ENCODE measurements at places on chromosomes 1 and 21.
A peak's percentile ranks its signal among the peaks of the same experiment; 100 is the strongest.

DNA sequence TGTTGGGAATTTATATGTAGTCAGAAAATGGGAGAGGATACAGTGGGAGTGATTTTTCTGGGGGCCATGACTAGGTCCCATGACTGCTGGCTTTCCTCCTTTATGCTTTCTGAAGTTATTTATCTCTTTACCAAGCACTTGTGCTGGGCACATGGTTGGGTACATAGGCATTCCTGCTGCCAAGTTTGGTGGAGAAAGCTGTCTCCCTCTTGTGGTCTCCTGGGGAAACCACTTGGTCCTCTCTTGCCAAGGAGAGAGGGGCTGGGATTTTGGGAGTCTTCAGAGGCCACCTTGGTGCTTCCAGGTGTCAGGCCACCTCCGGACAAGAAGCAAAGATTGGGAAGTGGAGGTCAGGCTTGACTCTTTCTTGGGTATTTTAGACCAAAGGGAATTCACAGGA, 120.2 kb upstream of the KCNE2 start:
- no peak for DNase-seq

DNA sequence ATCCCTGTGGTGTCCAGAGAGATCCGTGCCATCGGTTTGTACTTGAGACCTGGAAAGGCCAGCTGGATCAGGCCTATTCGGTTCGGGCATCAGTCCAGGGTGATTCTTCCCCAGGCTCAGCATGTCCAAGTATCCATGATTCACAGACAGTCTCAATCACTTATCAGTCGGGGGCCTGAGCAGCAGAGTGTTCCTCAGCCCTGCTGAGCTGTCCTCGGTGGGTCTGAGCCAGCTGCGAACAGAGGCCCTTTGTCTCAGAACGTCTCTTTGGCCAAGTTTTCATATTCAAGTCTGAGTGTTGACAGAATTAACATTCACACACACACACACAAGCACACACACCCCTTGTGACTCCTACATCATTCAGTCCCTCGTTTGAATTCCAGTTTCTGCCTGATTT, 33.4 kb upstream of the OSBPL9 start:
- DNase-seq, result peak; percentile 93

DNA sequence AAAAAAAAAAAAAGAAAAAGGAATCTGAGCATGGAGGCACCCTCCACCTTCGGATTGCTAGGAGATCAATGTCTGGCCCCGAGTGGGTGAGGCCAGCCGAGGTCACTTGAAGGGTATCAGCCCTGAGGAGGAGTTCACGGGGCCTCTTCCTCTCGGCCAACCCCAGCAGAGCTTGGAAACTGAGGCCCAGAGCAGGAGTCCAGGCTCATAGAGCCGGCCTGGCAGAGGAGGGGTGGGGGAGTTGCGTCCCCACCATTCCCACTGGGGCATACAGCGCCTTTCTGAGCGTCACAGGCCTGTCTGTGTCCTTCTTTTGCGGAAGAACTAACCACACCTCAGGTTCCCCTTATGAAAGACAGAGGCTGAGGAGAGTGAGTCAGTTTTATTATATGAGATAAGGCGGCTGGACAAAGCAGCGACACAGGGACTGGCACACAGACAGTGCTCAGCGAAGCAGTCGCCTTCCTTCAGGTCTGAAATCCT, 17.1 kb upstream of the EPHA2 start:
- DNase-seq, result peak; percentile 83

DNA sequence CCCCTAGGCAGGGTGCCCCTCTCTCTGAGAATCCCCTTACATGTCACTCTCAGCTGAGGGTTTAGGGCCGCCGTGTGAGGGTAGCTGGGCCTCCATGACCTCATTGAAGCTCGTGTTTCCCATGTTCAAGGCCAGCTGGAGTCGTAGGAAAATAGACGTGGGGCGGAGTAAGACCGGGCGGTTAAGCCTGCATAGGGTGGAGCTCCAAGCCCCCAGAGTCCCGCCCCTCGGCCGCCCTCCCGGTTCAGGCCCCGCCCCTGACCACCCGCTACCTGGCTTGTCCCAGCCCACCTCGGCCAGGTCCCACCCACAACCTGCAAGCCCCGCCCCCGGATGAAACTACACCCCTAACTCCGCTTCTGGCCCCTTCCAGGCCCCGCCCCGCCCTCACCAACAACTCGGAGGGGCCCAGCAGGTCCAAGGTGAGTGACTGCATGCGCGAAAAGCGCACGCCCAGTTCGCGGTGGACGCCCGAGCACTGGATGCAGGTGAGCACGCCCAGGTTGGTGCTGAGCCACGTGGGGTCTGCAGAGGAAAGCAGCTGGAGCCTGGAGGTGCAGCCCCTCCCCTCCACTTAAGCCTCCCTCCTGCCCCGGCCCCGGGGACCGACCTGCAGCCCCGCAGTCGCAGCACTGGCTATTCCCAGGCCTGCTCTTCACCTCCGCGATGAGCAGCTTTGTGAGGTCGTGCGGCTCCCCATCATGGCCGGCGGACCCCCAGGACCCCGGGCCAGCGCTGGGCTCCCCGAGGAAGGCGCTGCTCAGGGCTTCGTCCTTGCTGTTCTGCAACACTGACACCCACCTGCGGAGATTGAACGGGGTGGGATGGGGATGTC, 12.2 kb upstream of the TCEA3 start:
- no peak for DNase-seq

DNA sequence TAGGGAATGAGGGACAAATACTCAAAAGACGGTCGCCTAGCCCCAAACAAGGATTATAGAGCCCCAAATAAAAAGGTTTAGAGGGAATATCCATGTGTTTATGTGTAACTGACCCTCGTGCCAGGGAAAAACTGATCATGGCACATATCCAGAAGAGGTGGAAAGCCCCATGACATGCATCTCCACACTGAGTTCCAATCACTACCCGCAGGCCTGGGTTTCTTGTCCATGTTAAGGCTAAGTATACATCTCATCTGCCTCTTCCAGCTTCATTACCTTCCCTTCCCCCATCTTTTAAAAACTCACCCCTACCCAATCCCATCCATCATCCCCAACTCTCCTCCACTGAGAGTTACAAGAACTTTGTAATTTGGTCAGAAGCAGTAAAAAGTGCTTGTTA, 15.2 kb downstream of the GADD45A start:
- no peak for DNase-seq

DNA sequence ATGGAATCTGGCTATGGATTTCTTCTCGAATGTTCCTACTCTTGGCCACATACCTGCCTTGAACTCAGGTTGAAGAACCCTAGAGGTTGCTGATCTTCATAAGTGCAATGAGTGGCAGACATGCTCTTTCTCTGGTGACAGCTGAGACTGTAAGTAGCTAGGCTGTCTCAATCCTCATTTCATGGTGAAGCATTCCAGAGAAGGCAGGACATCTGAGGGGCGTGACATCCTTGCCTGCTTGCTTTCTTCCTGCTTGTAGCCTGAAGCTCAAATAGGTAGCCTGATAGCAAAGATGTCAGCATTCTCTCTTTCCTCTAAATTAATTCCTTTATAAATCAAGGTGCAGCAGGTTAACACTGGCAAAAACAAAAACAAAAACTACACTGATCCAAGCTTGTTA, 114.6 kb upstream of the MAGI3 start:
- no peak for DNase-seq

DNA sequence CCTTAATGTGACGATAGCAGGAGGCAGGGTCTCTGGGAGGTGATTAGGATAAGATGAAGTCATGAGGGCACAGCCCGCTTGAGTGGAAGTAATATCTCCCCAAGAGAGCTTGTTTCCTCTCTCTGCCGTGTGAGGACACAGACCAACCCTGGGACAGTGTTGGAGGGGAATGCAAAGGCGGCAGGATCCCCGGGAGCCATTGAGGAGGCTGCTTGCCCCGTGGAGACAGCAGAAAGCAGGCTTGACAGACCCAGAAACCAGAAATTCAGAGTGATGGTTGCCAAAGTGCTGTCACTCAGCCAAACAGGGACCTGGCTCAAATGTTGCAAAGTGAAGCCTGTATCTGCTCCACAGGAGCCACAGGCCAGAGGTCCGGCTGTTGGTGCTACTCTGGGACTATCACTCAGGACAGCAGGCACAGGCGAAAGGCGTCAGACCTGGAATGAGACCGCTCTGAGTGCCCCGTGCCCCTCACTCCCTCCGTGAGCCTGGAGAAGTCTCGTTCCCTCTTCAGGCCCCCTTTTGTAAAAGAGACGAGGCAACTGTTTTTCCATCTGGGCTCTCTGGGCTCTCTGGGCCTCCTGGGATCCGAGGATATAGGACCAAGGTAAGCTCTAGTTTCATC, 96.6 kb upstream of the VANGL1 start:
- DNase-seq, result no peak

- no peak for DNase-seq
Measured at GRCh38 chr1:247822060-247822459, 1.9 kb downstream of the OR14A16 start.

- DNase-seq, result no peak
Measured at GRCh38 chr1:3287656-3288160, 166.8 kb upstream of the ARHGEF16 start.

GRCh38 chr1:178566187-178566586, 53.3 kb downstream of the TEX35 start:
- peak; percentile 6 for DNase-seq

DNA sequence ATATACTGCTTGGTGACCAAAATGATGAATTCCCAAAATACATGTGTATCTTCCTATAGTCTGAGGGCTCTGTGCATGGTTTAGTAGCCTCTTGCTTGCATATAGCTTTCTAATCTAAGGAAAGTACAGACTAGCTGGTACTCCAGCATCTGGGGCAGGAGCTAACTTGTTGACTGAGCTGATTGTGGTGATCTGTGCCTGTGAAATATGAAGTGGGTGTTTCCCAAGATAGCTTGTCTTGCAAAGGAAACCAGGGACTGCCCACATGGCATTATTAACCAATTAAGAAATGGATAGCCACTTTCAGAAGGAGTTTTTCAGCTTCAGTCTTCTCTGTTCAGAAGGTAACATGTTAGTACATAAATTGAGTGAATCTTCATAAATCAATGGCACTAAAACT, 219.8 kb downstream of the NEGR1 start:
- DNase-seq, result peak; percentile 14

DNA sequence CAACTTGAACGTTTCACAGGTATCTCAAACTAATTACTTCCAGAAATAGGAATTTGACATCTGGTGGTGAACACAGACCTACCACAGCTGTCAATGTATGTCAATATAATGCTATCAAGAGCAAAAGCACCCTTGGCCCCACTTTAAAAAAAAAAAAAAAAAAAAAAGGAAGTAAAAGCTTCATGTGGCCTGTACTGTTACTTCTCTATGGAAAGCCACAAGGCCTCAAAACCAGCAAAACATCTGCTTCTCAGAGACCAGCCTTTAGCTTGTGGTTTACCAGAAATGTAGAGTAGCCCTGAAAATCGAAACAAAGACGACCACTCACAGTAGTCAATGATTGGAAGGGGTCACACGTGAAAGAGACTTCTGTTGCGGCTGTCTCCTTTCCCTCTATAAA, 109.6 kb downstream of the SLC45A1 start:
- peak; percentile 38 for DNase-seq

- DNase-seq, result no peak
Measured at GRCh38 chr1:206524739-206525364, 17.5 kb downstream of the RASSF5 start.

- peak; percentile 58 for DNase-seq
Measured at GRCh38 chr1:59502009-59502691, 205.3 kb downstream of the FGGY start.
